T-cell (primary cell): ENCODE measurements at places on chromosomes 7 and 10. TPM values are rescaled to one million over a fixed set of nuclear protein-coding genes. Genes with fewer than 3 reads are reported as not detected.

Gene UNC5B
- total RNA-seq, result not detected

Gene TMEM196
- not detected for total RNA-seq

Gene LIPJ
- 0.16 TPM for total RNA-seq

Gene DNAJC12
- 0.28 TPM for total RNA-seq

Gene SLC26A5
- total RNA-seq, result 0.22 TPM

Gene CLDN3
- not detected for total RNA-seq

Gene DNAJC1
- 23.1 TPM for total RNA-seq

Gene NCF1
- total RNA-seq, result 6.5 TPM

Gene VIM
- total RNA-seq, result 1,632 TPM

Gene COBL
- total RNA-seq, result 0.15 TPM

Gene C10orf88
- 7.1 TPM for total RNA-seq

Gene ATRNL1
- total RNA-seq, result not detected

Gene TBXAS1
- 7.3 TPM for total RNA-seq

Gene CPXM2
- total RNA-seq, result not detected

Gene ACSL5
- total RNA-seq, result 45.9 TPM

Gene C10orf62
- total RNA-seq, result not detected

Gene GPR22
- not detected for total RNA-seq

Gene ADIRF
- total RNA-seq, result 0.76 TPM

Gene GPR85
- total RNA-seq, result not detected

Gene TSPAN13
- total RNA-seq, result 2.0 TPM

Gene SLC39A12
- not detected for total RNA-seq

Gene CALHM1
- not detected for total RNA-seq

Gene SCIN
- total RNA-seq, result 0.12 TPM

Gene GRID2IP
- total RNA-seq, result 1.5 TPM
